ENCODE measurements at places on chromosomes 6 and 20.
A peak's percentile ranks its signal among the peaks of the same experiment; 100 is the strongest.

DNA sequence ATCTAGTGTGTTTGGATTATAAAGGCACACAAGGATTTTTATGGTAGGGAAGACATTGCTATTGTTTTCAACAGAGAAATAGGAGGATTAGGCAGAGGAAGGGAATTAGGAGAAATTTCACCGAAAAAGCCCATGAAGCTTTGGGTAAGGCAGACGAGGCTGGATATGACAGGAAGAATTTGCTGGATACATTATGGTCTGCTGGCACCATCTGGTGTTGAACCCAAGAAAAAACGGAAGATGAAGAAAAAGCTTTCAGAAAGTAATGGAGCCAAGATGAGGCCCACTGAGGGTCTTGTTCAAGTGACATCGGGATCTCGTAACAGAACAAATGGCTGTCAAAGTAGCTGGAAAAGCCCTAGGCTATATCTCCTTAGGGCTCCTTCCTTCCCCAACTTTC lies 56.5 kb downstream of the OR2J2 start:
- DNase-seq = no peak

- DNase-seq = no peak
Observed at GRCh38 chr6:33080127-33081089, 4.6 kb downstream of the HLA-DPB1 start.

DNA sequence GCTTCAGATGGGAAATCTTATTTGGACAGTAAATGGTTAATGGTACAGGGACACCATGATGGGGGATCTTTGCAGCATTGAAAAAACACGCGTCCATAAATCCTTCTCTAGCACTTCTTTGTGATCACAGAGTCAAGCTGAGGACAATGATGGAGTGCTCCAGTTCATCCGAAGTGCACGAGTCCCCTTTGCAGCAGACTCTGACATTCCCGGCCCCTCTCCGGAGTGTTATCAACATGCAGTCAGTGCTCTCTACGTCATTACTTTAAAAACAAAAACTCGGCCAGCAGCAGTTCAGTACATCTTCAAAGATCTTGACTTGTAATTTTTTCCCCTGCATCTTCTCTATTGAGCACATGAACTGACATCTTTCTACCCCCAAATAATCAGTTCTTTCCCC lies 185.5 kb upstream of the AKAP12 start:
- DNase-seq = no peak

- DNase-seq = no peak
Observed at GRCh38 chr20:46488451-46488850, 24.9 kb downstream of the ZNF334 start.

DNA sequence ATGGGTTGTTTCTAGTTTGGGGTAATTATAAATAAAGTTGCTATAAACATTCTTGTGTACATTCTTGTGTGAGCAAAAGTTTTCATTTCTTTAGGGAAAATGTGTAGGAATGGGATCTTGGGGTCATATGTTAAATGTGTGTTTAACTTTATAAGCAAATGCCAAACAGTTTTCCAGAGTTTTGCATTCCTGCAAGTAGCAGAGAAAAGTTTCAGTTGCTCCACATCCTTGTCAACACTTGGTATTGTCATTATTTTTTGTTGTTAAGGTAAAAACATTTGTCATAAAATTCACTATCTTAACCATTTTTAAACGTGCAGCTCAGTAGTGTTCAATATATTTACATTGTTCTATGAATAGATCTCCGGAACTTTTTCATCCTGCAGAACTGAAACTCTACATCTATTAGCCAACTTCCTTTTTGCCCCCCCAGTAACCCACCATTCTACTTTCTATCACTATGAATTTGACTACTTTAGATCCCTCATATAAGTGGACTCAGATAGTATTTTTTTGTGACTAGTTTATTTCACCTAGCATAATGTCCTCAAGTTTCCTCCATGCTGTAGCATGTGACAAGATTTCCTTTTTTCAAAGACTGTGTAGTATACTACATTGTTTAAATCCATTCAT lies 48.4 kb downstream of the PHACTR2 start:
- DNase-seq = no peak

DNA sequence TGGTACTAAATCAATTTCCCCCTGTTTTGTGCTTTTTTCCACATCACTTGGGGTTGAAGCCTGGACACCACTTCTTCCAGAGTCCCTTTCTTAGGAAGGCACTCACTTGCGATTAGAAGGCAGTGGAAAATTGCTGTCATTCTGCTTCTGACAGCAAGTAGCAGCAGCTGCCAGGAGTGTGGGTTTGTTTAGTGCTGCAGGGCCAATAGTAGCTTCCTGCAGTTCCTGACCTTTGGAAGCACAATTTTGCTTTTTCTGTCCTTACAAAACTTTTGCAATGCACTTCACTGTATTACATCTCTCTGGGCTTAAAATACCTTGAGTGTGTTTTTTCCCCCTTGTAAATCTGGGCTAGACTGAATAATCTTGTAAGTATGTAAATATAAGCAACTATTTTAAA lies 12.5 kb upstream of the HLA-DRA start:
- DNase-seq = no peak

DNA sequence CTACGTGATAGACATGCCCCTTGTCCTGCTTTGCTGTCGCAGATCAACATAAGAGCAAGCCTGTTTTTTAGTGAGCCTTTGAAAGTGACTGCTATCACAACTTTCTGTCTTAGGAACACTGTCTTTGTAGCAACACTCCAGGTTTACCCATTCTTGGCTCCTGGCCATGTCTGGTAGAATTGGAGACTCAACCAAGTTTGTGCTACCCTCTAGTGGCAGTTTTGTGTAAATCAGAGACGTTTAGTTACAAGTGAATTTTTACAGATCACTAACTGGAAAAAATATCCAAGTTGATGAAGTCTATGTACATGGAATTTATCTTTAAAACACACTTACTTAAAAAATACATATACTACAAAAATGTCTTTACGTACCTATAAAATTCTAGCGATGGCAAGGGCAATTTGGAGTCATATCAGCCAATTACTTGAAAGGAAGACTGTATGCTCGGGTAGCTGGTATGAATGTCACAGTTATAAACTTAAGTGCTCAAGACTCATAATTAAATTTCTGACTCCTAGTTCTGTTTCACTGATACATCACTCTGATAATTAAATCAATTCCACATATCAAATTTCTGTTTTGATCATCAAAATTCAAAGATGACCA lies 101.4 kb downstream of the ADGB start:
- peak; percentile 78 for DNase-seq

- no peak for DNase-seq
Observed at GRCh38 chr6:36716476-36717093, 19.0 kb downstream of the RAB44 start.

DNA sequence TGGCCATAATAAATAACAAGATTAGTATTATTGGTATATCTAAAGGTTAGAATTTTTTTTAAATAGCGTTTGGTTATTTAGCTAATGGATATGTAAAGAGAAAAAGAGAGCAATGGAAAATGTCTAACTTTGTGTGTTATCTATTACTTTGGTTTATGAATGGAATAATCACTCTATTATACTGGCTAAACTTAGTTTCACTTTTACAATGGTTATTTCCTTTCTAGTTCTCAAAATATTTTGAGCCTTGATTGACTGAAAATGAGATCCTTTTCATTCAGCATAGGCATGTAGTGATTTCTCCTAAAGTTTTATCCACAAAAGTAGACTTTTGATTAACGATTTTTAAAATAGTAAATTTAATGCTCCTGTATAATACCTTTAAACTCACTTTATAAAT lies 51.6 kb upstream of the MLIP start:
- no peak for DNase-seq

- DNase-seq = peak; percentile 44
Observed at GRCh38 chr6:113936093-113936934, 34.6 kb downstream of the HDAC2 start.

DNA sequence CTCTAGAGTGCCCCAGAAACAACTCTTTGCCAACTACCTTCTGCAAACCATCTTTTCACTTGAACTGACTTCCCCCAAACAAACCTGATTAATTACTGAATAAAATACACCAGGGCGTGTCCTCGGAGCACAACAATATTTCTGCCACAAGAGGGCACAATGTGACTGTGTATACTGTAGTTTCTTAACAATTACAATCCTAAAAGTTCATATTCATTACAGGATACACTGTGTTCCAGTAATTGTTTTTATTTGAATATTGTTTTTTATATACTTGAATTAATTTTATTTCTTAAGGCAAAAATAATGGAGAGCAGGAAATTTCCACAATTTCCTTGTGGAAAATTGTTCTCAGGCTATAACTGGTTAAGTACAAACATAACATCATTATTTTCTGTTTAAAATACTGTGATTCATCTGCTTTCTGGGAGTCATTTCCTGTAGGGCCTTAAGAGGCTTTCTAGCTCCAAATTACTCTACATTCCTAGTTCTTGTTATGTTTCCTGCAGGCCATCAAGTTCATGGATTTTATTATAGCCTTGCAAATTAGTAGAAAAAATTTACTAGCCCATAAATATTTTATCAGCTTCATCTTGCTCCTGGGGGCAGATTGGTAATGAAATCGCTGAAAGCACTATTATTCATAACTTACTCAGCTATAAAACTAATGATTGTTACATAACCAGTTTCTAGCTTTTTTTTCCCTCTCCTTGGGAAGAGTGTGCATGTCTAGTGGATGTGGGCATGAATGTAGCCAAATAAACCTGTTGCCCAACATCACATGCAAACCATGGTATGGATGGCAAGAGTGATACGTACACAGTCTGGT lies 51.9 kb upstream of the SLC22A16 start:
- DNase-seq = no peak

DNA sequence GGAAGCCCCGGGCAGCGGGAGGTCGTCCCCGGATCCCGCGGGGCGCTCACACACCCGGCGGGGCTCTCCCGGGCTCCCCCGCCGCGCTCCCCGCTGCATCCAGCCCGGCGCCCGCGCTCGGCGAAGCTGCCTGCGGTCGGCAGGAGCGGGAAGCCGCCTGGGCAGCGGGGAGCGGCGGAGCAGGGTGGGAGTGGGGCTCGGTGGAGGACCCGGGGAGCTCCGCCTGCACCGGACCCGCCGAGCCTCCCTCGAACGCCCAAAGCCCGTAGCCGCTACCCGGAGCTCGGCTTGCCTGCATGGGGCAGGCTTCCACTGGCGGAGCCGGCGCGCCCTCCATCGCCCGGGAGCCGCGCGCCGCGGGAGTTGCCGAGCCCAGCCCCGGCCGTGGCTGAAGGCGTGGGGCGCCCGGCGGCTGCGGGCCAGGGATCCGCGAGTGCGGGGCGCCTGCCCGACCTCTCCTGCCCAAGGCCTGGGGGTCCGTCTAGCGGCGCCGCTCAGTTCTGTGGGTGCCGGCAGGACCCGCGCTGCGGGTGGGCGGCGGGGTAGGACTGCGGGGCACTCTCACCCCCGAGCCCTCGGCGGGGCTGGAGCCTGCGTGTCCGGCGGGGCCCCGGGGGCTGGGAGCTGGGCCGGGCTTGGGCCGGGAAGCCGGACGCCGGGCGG lies 671 bp downstream of the CDH4 start:
- DNase-seq = no peak

- DNase-seq = no peak
Observed at GRCh38 chr20:8627340-8628004, 441.4 kb upstream of the PLCB4 start.

DNA sequence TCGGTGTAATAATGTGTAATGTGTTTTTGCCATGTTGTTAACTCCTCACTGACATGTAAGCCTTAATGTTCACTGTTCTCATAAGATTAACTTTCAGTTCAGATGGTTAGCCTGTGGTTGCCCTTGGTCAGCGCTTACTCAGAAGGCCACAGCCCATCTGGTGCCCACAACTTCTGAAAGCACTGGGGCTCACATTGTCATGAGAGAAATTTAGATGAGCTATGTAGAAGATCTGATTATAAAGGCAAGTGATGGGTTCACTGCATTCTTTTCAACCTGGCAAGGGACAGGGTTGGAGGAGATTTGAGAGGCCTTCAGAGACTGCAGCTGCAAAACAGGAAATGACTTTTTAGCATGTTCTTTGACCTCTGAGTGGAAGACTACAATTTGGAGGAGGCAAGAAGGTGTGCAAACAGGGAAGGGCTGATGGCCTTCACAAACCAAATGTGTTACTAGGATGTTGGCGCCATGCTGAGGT lies 242.3 kb upstream of the SUPT3H start:
- no peak for DNase-seq

- no peak for DNase-seq
Observed at GRCh38 chr6:41723530-41724227, 11.7 kb downstream of the TFEB start.

DNA sequence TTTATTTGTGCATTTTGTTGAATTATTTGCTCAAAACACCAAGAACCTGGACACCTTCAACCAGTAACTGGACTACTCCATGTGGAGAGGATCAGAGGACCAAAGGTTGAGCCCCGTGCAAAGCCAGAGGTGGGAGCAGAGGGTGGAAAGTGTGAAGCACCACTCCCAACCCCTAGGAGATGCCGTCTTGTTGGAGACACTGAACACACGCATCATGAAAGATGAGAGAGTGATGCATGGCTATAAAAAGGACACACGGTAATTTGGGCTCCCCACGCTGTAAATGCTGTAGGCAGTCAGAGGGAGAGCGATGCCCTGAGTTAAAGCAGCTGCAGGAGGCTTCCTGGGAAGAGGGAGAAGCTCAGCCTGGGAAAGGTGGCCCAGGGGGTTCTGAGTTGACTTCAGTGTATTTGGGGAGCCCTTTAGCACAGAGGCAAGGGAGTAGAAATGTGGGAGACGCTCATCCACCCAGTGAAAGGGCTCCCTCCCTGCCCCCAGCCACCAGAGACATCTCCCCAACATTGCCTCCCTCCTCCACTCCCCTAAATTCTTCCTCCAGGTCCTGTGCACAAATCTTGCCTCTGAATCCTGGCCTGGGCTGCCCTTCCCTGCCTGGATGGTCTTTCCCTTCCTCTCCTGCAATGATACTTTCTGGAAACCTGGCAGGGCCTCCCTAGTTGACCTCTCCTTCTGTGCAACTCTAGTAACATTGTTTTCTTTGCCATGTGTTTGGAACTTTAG lies 55.8 kb upstream of the IYD start:
- DNase-seq = no peak

GRCh38 chr6:26223228-26223627 lies 136.0 kb downstream of the HFE start:
- DNase-seq = no peak

DNA sequence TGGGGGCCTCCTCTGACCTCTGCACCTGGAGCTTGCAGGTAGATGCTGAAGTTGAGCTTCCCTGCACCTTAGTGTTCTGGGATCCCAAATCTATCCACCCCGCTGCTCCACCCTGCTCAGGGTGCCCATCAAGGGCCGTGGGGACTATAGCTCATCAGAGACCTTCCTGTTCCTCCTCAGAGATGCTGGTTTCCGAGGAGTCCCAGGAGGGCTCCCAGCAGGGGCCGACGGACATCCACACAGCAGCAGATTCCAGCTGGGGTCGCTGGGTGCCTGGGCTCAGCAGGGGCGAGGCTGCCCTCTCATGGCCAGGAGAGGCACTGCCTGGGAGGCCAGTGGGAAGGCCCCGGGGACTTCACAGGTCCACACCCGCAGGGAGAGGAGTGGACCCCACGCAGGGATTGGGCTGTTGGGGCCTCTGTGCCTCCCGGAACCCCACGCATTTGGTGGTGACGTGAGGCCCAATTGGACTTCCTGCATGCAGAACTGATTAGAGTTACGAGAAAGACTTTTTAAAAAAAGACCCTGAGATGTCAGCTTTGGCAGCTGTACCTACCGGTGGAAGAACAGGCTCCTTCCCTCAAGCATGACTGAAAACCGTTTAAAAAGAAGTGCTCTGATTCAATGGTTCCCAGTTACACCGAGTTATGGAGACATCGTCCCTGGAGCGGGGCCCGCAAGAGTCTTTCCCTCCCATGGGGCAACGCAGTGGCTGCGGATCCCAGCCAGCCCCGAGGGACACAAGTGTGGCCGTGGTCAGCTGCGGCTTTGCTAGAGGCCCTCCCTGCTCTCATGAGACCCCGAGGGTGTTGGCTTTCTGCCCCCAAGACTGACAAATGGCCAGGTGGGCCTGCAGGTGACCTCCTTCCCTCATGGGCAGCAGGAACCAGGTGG lies 25.3 kb upstream of the SLCO4A1 start:
- DNase-seq = no peak

GRCh38 chr20:20321917-20322316 lies 46.0 kb upstream of the INSM1 start:
- no peak for DNase-seq

All from smooth muscle cell of the brain vasculature (primary cell).